ENCODE measurements at places on chromosomes 12 and 14.

DNA sequence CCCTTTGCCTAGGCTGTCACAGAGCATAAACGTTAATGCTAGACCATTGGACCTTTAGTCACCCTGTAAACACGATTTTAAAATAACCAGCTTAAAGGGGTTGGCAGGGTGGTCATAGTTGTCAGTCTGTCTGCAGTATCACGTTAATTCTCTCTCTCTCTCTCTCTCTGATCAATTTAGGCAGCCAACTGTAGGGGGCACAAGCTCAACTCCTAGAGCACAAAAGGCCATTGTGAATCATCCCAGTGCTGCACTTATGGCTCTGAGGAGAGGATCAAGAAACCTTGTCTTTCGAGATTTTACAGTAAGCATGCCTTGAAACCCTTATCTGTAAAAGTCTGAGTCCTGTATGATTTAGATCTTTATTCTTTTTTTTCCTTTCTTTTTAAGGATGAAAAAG, 97.1 kb downstream of the SCAF11 start:
- DNase-seq, result peak; percentile 5

- DNase-seq, result no peak
These were observed 2.0 kb upstream of the SPTLC2 start for GRCh38 chr14:77618381-77618970.

DNA sequence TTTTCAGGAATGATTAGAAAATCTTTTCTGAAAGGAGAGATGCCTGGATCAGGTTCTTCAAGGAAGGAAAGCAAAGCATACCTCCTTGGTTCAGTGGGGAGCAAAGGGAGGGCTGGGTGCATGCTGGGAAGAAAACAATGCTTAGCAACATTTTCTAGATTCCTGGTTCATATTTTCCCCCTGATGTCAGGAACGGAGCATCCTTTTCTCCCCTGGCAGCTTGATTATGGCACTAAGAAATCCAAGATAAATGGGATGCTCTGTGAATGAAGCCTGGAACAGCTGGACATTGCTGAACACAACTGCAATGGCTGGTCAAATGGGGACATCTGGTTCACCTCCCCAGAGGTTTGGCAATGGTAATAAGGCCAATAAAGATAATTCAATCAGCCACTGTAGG, 50.9 kb downstream of the KCNA5 start:
- DNase-seq, result no peak

DNA sequence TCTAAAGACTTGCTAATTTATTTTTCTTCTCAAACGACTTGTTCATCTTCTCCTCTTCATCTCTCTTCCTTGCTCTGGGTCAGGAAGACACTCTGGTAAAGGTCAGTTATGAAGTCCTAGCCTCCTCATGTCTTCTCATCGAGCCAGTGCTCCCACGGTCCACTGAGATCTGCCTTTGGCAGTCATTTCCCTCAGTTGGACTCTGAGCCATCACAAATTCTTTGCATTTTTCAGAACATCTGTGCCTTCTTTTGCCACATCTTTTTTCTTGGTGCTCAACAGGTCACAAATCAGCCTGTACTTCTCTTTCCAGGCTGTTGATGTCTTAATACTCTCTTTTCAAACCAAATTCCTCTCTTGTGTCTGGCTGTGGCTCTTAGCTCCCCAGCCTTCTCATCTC, 49.7 kb downstream of the IGF1 start:
- DNase-seq, result no peak

DNA sequence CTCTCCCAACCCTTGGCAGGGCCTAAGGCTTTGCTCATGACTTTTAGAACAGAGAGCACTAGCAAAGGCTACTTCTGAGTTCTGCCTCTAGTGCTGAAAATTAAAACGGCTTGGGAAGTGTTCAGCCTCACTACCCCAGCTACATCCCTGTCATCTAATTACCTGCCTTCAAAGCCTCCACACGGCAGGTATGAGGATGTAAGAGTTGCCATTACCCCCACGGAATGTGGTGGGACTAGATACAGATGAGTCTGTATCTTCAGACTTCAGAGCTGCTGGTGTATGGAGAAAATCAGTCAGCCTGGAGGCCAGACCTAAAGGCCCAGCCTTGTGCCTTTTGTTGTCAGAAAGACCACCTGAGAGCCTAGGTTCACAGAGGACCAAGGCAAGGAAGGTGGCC, 214.6 kb upstream of the NOS1 start:
- no peak for DNase-seq

- DNase-seq, result no peak
These were observed 42.1 kb upstream of the CFAP54 start for GRCh38 chr12:96447256-96447655.

GRCh38 chr12:6201213-6201608, 1.0 kb downstream of the CD9 start:
- DNase-seq, result no peak
